ENCODE measurements at places on chromosomes 5 and 9.

- no peak for DNase-seq
Observed at GRCh38 chr9:27129221-27129620, 20.2 kb downstream of the TEK start.

DNA sequence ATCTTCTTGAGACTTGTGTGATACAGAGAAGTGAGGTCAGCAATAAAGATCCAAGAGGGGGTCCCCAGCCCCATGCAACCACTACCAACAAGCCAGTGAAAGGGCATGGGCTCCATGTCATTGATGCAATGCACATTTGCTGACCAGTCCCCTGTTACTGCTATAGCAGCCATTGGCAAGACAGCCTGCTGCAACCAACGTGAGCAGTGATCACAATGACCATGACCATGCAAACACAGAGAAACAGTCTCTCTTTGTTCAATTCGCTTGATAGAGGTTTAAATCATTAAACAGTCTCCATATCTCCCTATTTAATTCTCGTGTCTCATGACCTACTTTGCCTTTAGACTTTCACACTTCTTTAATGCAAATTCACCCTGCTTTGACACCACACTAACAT is 30.0 kb upstream of the FOXB2 start:
- no peak for DNase-seq

DNA sequence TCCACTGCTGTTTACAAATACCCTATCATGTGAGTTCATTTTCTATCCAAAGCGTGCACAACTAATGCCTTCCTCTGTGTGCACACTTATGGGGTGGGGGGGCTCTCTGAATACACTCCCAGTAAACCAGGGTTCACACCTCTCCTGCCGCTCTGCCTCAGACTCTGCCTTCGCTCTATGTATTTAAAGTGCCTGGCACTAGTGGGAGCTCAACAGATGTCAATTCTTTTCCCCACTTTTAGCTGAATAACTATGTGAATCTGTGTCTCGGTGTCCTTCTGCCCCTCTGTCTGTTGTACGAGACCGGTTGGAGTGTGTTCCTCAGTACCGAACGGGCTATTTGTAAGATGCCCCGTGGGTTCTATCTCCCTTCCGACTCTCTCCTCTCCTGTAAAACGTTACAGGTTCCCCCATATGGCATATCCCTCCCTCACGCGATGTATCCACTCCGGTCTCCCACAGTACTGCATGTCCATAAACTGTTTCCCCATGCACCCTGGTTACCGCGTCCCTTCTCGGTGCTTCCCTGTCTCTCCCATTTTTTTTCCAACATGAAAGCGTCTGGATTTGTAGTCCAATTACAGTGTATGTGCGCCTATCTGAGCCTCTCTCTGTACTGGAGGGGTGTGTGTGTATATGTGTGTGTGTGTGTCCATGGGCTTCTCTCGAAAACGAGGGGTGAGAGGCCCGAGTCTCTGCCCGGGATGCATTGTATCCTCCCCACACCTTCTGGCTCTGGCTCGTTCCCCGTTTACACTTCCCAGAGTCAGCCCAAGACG is 1.6 kb downstream of the ELL2 start:
- DNase-seq = no peak

DNA sequence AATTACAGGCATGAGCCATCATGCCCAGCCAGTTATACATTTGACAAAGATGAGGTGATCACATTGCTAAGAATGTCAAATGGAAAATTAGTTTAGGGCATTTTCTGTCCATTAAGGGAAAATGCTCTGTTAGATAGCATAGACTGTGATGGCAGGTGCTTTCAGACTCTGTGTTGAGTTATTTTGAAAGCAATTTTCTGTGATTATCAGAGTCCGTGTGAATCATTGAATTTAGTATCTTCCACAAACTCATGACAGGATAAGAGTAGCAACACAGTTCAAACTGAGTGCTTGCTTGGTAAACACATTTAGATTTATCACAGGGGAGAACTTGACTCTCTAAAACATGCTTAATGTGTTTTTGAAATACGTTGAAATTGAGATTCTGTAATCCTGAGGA is 69.0 kb downstream of the GAPVD1 start:
- no peak for DNase-seq

DNA sequence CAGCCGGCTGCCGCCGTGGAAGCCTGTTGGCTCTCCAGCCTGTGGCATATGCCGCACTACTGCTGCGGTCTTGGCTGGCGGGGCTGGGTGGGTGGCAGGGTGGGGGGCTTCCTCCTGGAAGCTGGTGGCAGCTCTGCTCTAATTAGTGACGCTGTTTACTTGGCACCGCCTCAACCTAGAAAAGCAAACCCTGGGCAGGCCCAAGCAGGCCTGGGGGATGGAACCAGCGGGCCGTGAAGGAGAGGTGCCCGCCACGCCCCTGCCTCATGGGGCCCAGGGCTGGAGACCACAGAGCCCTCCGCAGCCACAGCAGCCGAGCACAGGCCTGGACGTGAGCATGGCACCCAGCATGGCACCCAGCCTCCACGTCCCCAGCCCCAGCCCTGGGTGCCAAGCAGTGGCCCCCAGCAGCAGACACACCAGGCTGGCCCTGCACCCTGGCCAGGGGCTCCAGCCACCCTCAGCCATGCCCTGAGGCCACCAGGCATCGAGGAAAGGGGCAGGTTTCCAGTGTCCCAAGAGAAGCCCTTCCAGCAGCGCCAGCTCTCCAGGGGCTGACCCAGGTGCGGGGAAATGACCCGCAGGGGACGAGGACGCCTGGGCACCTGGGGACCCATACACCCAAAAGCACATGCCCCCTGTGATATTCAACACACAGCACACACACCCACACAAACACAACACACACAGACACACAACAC is 5.4 kb upstream of the CCDC187 start:
- peak; percentile 40 for DNase-seq

- DNase-seq = no peak
Observed at GRCh38 chr5:96638561-96638960, 23.6 kb upstream of the CAST start.

DNA sequence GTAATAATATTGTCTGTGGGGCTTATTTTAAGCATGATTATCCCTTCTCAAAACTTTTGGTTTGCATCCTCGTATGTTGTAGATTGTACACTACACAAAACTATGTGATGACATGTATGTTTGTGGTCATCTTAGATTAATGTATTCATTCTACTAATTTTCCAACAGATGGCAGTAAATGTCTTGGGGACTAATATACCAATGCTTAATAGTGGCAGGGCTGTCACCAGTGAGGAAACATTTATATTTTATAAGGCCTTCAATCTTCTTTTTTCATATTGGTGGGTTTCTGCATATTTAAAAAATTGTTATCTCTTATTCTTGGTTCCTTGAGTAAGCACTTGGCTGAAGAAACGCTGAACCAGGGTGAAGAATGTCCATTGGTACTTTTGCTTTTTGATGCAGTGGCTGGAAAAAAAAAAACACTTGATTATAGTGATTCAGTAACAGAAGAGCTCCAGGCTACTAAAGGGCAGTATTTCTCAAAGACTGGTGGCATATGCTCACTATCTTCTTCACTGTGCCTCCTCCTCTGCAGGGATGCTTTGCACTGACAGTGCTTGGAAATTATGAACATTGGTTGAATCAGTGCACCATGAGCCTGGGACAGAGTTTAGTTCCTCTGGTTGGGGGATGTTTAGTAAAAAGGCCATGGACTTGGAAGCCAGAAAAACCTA is 530.3 kb downstream of the RASEF start:
- DNase-seq = no peak

DNA sequence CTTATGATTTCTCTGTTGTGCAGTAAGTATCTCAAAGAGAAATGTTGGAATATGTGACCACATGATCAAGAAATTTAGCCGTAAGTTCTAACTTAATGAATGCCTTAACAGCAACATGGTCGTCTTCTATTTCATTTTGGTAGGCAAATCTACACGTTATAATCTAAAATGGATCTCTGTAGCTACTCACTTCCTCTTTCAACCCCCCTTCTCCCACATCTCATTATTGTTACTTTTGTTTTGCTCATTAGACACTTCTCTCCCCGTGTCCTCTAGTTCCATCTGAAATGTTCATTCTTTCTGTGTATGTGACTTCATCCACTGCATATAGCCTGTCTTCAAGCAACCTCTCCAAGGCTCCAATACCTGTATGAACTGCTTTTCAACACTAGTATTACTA is 27.1 kb upstream of the LPAR1 start:
- no peak for DNase-seq

GRCh38 chr9:126985870-126986498 is 71.4 kb downstream of the RALGPS1 start:
- DNase-seq = peak; percentile 2

DNA sequence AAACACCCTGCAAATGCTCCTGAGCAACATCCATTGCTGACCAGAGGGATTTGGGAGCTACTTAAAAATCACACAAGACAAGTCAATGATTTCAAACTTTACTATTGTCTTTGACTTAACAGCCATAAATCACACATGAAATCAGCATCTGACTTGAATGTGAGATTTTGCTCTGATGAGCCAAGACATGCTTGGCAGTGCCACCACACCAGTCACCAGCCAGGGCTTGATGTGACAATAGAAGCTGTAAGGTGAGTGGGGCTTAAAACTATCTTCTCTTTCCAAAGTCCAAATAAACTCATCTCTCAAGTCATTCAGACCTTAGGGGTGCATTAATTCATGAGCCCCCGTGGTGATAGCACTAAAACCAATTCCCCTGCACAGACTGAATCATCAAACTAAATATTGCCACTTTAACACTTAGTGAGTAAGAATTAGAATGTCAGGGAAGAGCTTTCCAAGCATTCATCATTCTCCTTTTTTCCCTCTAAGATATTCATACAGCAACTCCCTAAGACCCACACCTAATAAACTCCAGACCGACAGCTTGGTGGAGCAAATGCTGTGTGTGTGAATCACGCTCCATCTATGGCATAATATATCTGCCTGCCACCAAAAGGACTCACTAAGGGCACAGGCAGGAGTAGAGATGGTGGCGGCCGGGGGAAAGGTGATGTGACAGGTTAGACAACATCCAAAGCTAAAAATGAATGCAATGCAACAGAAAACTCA is 119.4 kb downstream of the SPOCK1 start:
- no peak for DNase-seq

GRCh38 chr9:117046666-117047327 is 359.7 kb downstream of the TRIM32 start:
- DNase-seq = no peak

DNA sequence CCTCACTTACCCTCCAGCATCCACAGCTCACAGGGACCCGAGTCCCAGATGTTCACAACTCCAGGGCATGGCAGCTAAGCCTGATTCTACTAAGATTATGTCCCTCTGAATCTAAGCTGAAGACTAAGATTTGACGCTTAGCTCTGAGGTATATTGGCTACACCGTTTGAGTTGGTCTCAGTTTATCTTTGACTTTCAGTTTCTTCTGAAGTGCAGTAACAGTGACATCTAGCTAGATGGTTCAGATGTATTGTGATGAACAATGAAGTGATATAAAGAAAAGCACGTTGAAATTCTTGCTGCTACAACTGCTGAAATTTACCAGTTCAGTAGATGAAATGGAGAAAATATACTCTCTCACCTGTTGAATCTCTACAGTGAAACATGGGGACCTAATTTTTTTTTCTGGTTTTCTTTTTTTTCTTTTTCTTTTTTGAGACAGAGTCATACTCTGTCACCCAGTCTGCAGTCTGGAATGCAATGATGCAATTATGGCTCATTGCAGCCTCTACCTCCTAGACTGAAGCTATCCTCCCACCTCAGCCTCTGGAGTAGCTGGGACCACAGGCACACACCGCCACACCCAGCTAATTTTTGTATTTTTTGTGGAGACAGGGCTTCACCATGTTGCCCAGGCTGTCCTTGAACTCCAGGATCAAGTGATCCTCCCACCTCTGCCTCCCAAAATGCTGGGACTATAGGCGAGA is 15.7 kb downstream of the RFK start:
- no peak for DNase-seq

- no peak for DNase-seq
Observed at GRCh38 chr9:109517901-109518377, 19.8 kb upstream of the PTPN3 start.

DNA sequence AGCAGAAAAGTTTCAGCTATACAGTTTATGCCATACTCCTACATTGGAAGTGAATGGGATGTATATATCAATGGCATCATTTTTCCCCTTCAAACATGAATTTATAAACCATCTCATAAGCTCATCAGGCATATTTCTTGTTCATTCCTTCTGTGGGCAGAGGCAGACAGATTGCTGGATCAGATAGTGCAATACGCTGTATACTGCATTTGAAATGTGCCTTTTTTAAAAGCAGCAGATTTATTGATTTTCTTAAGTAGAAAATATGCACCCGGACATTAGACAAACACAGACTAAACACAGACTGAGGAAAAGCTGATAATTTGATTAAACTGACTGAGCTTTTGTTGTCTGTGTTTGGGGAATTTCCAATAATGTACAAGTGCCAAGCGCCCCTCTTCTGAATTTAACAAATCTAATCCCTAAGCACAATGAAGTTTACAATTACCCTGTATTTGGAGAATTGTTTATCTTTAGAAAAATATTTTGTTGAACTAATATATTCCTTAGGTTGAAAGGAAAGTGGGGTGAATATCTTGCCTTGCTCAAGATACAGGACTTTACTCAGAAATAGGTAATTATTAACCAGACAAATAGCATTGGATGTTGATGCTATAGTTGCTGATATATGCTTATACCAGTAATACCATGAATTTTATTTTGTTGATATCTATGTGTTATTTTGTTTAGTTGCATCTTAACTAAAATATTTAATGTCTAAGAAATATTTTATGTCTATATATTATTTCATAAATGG is 566.6 kb upstream of the MEF2C start:
- no peak for DNase-seq

- DNase-seq = no peak
Observed at GRCh38 chr9:20314981-20315380, 307.3 kb downstream of the MLLT3 start.

DNA sequence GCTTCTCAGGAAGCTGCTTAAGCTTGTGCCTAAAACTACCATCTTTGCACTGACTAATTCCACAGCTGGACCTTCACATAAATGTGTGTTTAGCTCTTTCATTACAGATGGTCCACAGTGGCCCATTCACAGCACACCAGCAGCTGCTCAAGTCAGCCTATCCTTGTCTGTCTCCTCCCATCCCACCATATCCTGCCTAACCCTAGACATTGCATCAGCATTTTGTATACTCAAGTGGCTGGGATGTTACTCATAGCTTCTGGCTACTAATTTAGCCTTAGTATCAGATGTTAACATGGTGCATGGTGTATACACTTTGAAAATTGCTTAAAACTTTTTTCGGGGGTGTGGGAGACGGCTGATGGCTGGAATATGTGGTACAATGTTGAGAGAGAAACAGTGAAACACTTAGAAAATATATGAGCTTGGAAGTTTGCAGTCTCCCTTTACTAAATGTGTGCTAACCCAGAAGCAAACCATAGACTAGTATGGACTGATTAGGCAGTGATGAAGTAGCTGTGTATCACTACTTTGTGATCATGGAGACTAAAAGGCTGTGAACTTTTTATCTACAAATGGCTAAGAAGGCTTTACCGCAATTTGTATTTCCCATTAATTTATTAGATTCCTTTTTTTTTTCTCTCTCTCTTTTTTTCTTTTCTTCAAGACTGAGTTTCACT is 83.1 kb downstream of the JMY start:
- no peak for DNase-seq

- DNase-seq = no peak
Observed at GRCh38 chr5:128962211-128962610, 3.1 kb upstream of the SLC27A6 start.
